ENCODE measurements at places on chromosomes 1 and 21.
A peak's percentile ranks its signal among the peaks of the same experiment; 100 is the strongest.

GRCh38 chr1:42924082-42924850 lies 34.4 kb downstream of the SLC2A1 start:
- peak; percentile 90 for DNase-seq

- DNase-seq: no peak
Measured at GRCh38 chr1:242025681-242026080, 26.8 kb upstream of the MAP1LC3C start.

DNA sequence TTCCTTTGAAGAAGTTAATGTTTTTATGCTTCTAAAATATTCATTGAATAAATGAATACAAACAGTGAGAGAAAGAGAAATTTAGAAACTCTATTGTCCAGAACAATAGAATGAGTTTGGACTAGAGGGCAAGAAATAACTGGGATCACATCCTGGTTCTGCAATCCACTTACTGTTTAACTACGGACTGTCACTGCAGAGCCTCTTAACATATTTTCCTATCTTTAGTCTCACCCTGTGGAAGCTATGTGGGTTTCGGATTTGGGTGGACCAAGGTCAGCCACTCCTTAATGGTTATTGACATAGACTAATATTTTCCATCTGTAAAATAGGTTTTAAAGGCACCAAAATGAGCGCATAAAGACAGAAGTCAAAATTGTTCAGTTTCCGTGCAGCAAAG lies 116.6 kb downstream of the UBE2U start:
- DNase-seq: no peak

DNA sequence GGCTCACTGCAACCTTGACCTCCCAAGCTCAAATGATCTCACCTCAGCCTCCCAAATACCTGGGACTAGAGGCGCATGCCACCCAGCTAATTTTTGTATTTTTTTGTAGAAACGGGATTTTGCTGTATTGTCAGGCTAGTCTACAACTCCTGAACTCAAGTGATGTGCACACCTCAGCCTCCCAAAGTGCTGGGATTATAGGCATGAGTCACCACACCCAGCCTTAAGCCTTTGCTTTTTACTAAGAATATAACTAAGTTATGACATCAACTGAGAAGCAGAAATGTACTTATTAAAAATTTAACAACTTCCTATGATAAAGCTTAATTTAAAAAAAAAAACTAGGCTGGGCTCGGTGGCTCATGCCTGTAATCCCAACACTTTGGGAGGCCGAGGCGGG lies 8.9 kb upstream of the LSS start:
- DNase-seq: no peak

- DNase-seq: peak; percentile 76
Measured at GRCh38 chr1:16375521-16376340, 8.7 kb downstream of the SZRD1 start.

- DNase-seq: no peak
Measured at GRCh38 chr1:61699911-61700851, 24.8 kb downstream of the TM2D1 start.

DNA sequence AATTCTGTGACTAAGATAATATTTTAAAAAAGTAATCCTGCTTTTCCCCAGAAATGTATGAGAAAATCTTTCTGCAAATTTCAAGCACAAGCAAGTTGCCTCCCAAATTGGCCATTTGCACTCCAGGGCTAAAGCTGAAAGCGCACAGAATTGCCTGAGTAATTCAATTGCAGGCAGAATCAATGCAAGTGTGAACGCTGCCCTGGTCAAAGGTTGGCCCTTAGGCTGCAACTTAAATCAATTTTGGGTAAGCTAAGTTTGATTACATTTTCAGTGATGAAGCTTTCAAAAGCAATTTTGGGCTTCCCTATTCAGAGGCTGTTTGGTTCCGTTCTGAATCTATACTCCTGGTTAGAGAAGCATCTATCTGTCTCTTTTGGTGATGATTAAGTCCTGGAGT lies 501.8 kb upstream of the ZRANB2 start:
- DNase-seq: no peak

- DNase-seq: peak; percentile 21
Measured at GRCh38 chr1:74714429-74715235, 18.2 kb downstream of the CRYZ start.

GRCh38 chr1:65265651-65266351 lies 43.5 kb upstream of the DNAJC6 start:
- DNase-seq: peak; percentile 63

- DNase-seq: no peak
Measured at GRCh38 chr1:57671750-57672149, 247.9 kb upstream of the DAB1 start.

- peak; percentile 61 for DNase-seq
Measured at GRCh38 chr21:45138199-45139002, 64.0 kb downstream of the ADARB1 start.

- DNase-seq: no peak
Measured at GRCh38 chr1:92774407-92774806, 10.5 kb downstream of the EVI5 start.

DNA sequence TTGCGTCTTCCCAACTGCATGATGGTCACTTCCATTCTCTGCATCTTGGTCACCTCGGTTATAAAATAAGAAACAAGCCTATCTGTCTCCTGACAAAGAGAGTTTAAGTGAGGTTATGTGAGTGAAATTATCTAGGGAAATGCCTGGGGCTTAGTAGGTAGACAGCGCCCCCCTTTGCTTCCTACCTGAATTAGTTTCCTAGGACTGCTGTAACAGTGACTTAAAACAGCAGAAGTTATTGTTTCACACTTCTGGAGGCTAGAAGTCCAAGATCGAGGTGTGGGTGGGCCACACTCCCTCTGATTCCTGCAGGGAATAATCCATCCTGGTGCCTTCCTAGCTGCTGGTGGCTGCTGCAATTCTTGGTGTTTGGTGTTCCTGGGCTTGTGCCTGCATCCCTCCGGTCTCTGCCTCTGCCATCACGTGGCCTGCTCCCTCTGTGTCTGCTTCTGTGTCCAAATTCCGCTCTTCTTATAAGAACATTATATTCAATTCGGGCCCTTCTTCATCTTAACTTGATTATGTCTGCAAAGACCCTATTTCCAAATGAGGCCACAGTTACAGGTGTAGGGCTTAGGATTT lies 92.6 kb downstream of the IGSF21 start:
- no peak for DNase-seq

GRCh38 chr1:95252422-95252821 lies 18.4 kb downstream of the RWDD3 start:
- DNase-seq: no peak

GRCh38 chr21:29080454-29080941 lies 7.0 kb upstream of the CCT8 start:
- no peak for DNase-seq

GRCh38 chr1:202010180-202011015 lies at the start of gene ELF3:
Gene ELF3, plus strand, starts transcription at chr1:202010587. Its CDS starts 550 bp downstream, at chr1:202011137.
- DNase-seq: no peak

- DNase-seq: no peak
Measured at GRCh38 chr1:240193679-240194078, 102.0 kb downstream of the FMN2 start.

GRCh38 chr1:228994676-228995594 lies 259.7 kb downstream of the RHOU start:
- no peak for DNase-seq

GRCh38 chr1:11783556-11783955 lies 21.6 kb downstream of the C1orf167 start:
- DNase-seq: no peak

DNA sequence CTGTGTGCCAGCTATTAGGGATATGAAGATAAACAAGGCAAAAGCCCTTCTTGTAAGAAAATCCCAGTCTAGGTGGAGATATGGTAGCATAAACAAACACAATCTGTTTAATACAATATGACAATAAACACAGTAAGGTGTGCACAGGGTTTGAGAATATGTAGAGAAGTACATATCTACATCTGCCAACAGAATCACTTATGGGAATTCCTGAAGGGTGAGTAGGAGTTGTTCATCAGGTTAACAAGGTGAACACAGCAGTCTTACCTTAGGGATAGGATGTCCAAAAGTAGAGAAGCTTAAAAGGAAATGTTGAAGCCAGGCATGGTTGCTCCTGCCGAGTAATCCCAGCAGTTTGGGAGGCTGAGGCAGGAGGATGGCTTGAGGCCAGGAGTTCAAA lies 57.7 kb upstream of the LRRC7 start:
- no peak for DNase-seq

GRCh38 chr1:39694026-39694425 lies 2.8 kb upstream of the HPCAL4 start:
- DNase-seq: no peak

DNA sequence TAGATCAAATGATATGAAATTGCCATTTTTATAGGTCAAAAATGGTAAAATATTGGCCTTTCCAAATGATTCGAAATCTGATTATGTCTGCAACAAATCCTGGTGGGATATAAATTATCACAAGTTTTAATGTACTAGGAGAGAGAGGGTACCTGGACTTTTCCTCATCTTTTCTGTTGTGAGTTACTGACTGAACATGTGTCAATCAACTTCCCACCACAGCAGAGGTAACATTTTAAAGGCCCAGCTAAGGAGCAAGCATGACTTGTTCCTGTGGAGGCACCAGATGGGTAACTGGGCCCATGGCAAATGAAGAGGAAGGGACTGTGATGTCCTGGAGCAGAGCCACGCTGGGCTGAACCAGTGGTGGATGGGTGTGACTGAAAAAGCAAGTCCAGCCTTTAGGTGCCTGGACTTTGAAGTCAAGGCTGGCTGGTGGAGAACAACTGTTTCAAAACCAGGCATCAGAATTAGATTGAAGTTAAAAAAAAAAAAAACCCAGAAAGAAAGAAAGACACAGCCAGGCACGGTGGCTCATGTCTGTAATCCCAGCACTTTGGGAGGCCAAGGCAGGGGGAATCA lies 6.6 kb downstream of the MR1 start:
- DNase-seq: no peak

DNA sequence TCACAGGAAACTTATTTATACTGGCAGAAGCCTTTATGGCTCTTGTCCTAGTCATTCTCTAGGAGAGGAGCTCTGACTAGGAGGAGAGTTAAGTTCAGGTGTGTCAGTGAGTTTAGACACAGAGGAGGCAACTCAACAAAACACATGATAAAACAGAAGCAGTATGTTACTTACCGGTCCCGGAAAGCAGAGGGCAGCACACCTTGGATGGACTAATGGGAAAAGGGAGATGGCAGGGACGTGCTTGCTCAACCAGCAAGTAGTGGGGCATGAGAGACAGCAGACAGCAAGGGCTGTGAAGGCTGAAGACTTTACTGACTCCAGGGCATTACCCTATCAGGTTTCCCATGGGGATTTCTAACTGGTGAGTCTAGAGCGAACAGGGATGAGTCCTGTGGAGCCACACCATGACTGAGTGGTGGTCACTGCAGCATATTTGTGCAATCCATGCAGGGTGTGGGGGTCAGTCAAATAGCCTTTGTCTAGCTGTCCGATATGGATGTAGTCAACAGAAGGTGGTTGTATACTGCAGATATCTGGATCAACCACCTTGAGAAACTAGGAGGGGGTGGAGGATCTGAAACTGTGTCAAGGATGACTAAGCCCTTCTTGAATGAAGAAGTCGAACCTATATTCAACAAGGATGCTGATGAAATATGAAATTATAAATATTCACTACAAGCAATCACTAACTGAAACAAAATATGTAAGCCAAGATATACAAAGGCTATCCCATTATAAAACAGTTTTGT lies 596.3 kb upstream of the CHRM3 start:
- no peak for DNase-seq

DNA sequence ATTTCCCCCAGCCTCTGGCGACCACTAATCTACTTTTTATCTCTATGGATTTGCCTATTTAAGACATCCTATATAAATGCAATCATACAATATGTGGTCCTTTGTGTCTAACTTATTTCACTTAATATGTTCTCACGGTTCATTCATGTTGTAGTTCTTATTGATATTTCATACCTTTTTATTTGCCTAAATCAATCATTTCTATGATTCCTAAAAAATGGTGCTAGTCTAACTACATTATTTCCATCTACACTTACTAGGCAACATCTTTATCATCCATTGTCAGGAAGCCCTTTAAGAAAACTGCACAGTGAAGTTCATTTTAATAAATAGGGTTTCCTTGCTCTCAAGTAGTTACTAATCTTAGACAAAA lies 380 bp upstream of the FBXO28 start:
- DNase-seq: no peak

DNA sequence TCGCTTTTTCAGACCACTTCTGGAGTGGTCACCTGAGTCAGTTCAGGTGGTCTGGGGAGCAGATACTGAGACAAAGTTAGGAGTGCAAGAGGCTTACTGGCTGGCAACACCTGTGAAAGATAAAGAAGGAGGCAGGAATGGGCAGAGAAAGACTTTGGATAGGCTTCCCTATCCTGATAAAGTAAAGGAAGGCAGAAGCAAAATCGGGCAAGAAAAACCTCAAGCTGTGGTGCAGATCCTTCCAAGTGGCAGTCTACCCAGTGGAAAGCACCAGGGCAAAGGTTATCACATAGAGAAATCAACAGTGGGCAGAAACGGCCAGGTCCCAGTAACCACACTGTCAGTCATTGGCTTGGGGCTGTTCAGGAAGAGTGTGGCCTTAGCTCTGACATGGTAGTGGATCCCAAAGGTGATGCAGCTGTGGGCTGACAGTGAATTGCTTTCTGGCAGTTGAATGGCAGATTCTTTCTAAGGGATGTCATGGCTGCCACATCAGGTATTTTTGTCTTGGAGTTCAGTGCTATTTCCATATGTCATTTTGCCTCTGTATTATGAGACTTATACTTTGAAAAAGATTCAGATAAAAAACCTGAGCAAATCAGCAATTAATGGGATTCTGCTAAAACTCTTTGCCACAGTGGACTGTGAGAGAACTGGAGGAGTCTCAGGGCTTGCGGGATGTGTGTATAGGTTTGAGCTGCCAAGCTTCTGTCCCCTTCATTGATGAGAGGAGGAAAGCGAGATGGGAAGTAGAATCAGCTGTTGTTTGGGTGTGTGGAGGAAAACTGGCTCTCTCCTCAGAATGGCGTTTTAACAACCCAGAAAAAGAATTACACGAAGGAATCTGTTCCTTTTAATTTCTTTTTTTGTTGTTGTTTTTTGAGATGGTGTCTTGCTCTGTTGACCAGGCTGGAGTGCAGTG lies 8.1 kb upstream of the CGN start:
- DNase-seq: no peak

DNA sequence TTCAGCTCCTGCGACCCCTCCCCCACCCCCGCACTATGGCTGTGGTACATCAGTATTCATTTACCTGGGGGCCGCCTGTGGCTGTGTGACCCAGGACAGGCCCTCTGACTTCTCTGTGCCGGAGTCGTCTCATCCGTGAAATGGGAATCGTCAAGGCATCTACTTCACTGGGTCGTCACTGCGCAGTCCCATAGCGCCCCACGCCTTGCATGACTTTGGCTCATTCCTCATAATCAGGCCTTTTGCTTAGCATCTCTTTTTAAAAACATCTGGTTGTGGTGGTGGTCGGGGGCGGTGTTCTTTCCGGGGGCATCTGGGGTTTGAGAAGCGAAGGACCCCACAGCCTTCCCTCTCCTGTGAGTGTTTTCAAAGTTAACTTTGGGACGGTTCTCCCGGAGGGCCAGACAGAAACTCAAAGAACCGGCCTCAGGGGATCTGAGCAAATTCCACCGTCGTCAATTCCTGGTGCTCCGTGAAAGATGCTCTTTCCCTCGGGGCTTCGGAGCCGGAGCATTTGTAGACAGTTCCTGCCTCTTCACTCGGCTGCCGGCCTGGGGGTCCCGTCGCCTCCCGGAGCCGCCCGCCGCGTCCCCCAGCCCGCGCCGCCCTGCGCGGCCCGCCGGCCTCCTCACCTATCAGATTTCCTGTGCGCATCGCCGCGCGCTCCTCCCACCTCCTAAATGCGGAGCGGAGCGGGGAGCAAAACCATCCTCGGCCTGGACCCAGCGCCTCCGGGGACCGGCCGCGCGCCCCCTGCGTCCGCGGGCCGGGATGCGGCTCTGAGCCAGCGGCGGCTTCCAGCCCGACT lies at the start of gene B3GALT5:
Gene B3GALT5 (plus strand): TSS at position 708 of the 808 bp plus-strand sequence. CDS start 47,620 bp downstream, outside the sequence.
- DNase-seq: peak; percentile 64

GRCh38 chr1:220943319-220943996 lies 64.2 kb downstream of the HLX start:
- no peak for DNase-seq

Data from fibroblast of skin of right quadriceps (primary cell).